ENCODE measurements at places on chromosomes 6 and 20.

GRCh38 chr6:69232911-69233448 lies 563.8 kb downstream of the LMBRD1 start:
- DNase-seq = peak; percentile 41

DNA sequence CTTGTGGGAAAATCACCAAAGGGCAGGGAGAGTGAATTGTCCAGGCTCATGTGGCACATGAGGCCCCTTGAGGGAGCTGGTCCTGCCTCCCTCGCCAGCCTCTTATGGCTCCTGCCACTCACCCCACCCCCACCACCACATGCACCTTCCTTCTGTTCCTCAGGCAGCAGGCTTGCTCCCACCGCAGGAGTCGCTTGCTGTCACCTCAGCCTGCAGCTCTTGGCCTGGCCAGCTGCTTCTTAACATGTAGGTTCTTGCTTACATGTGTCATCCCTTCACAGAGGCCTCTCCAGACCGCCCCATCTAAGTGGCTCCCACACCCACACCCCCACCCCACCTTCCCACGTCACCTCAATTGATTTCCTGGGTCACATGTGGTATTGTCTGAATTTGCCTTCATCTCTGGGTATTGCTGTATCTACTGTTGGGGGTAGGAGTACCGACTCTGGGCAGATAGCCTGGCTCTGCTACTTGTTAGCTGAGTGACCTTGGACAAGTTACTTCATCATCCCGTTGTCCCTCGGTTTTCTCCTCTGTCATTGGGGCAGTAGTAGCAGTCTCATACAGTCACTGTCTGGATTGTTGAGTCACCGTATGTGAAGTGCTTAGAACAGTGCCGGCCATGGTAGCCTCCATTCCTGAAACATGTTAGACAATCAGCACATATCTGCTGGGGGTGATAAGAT lies 41.7 kb downstream of the SLC9A8 start:
- DNase-seq = no peak

- no peak for DNase-seq
These were observed 48.2 kb upstream of the REV3L start for GRCh38 chr6:111531185-111531584.

- no peak for DNase-seq
These were observed 476 bp downstream of the SNRPC start for GRCh38 chr6:34757687-34758274.

GRCh38 chr20:10609770-10610169 lies 64.0 kb downstream of the JAG1 start:
- DNase-seq = peak; percentile 38

DNA sequence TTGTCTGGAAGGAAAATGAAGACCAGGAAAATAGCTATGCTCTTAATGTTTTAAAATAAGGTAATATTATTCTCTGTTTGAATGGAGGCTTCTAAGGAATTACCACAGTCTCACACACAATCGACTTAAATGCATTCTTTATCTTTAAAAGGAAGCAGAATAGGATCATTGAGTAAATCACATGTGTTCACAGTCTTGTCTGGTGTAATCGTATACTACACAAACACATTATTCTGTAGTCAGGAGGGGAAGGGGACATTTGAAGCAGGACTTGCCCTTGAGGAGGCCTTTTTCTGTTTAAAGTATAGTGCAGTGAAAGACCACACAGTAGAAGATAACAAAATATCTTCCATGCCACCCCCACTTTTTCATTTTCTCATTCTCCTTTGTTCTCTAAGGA lies 20.6 kb upstream of the REV3L start:
- DNase-seq = no peak

GRCh38 chr6:43806043-43806757 lies 36.2 kb downstream of the VEGFA start:
- no peak for DNase-seq

DNA sequence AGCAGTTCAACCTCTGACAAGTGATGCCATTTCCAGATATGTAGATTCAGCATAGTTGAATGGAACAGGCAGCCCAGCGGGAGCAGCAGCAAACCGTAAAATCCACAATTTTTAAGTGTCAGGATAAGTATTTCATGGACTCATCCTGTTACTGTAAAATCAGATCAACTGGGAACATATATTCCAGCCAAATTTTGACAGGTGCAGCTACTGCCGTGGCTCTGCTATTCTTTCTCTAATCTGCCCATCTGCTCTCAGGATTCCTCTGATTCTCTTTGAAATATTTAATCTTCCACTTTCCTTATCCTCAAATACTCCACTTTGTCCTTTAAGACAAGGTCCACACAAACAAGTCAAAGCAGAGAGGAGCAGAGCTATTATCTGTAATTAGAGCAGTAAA lies 245.4 kb upstream of the ASCC3 start:
- DNase-seq = no peak

DNA sequence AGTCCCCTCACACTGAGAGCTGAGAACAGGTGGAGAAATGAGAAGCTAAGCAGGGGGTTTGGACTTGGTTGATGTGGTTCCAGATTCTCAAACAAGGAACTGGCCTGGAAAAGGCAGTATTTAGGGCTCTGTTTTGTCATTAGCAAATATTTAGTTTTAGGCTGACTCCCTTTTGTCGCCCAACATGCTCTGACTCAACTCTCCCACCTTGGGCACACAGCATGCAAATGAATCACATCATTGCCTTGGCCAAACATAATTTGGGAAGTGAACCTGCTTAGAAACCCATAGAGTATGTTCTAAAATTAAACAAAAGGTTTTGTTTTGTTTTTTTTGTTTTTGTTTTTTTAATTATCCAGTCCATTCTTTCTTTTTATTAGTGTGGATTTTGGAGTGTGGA lies 9.5 kb upstream of the UQCC2 start:
- DNase-seq = no peak

GRCh38 chr20:36574366-36575135 lies 1.2 kb downstream of the TGIF2 start:
- no peak for DNase-seq

DNA sequence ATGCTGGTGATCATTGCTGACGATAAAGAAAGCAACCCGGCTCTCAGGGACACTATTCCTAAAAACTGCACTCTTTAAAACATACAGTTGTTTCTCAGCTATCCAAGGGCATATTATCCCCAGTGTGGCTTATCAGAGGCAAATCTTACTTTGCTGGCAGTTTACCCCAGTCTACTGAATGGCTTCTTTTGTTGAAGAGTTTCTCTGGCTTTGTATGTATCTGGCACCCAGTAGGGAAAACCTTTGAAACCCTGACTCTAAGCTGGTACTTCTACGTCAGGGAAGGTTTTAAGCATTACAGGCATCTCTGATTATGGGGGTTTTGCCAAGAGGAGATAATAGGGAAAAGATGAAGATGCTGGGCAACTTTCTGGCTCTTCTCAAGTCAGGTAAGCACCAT lies 637.6 kb upstream of the CHD6 start:
- DNase-seq = no peak

DNA sequence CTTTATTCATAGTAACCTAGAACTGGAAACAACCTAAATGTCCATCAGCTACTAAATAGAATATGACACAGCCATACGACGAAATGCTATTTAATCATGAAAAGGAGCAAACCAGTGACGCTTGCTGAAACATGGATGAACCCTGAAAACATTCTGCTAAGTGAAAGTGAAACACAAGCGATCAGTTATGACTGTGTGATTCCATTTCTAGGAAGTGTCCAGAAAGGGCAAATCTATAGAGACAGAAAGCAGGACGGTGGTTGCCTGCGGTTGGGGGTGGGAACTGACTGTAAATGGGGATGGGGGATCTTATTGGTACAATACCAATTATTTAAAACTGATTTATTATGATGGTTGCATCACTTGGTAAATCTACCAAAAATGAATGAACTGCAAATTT lies 126.8 kb downstream of the IPCEF1 start:
- no peak for DNase-seq

GRCh38 chr6:166402582-166403277 lies 20.0 kb upstream of the MPC1 start:
- peak; percentile 86 for DNase-seq

DNA sequence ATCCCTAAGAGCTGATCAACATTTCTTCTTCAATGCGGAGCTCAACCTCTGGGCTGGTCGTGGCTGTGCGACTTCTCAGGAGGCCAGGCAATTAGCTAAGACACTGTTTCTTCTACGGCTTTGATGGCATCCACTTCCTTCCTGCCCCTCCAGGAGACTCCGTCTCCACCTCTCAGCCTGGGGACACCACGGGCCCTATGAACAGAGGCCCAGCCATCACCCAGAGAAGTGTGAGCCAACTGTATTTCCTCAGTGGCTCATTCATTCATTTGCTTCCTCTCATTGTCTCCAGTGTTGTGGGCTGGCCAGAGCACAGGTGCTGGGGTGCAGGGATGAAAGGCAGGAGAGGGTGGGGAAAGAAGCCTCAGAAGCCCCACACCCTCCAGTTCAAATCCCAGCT lies 51.8 kb upstream of the APCDD1L start:
- DNase-seq = no peak

DNA sequence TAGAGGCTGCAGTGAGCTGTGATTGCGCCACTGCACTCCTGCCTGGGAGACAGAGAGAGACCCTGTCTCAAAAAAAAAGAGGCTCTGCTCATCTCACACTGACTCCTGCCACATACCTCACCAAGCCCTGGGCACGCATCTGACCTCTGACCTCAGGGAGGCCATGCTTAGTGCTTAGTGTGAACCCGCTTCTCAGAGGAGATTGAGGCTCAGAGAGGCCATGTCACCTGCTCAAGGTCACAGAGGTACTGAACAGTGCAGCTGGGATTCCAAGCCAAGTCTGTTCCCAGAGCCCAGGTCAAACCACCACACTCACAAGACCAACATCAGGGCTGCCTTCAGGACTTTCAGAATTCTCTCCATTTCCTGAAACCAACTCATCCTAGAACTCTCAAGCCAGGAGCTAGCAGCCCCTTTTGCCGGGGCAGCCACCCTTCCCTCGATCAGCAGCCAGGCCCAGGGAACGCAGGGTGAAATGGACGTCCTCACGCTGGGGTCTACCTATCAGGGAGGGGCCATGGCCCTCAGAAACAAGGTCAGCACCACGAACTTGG lies 2.9 kb downstream of the CABLES2 start:
- no peak for DNase-seq

- DNase-seq = no peak
These were observed 203.4 kb upstream of the RIN2 start for GRCh38 chr20:19554666-19555065.

DNA sequence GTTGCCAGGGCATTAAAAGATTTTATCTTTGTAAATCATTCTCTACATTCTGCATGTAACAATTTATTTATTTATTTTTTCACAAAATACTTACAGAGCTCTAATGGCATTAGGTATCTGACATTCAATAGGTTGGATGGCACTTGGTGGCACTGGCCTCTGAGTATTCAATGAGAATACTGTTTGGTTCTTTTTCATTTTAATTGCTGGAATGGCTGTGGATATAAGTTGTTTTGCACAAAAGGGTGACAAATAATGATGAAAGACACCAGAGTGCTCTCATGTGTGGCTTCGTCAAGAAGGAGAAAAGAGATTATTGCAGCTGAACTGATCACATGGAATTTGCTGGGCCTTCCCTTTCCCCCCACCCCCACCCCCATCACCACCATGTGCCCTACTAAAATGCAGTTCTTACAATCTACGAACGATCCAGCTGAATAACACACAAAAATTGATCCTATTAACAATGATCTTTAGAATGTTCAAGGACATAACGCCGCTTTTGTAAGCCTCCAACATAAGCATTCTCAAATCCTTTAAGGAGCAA lies 195.2 kb upstream of the POU3F2 start:
- DNase-seq = no peak

DNA sequence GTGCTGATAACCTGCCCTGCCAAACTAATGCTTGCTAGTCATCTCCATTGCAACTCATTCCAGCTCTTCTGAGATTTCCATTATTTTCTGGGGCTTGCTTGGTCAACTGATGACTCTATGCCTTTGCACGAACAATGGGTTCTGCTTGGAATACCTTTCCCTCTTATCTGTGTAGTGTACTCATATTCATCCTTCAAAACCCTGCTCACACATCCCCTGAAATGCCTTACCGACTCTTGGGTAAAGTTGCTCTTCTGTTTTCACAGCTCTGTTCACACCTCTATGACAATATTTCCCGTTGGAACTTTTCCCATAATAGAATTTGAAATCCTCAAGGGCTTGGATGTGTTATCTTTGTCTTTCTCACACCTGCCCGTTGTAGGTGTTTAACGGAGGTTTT lies 331.0 kb upstream of the SOX4 start:
- DNase-seq = no peak

- no peak for DNase-seq
These were observed 174.1 kb downstream of the NRN1 start for GRCh38 chr6:5832668-5833067.

DNA sequence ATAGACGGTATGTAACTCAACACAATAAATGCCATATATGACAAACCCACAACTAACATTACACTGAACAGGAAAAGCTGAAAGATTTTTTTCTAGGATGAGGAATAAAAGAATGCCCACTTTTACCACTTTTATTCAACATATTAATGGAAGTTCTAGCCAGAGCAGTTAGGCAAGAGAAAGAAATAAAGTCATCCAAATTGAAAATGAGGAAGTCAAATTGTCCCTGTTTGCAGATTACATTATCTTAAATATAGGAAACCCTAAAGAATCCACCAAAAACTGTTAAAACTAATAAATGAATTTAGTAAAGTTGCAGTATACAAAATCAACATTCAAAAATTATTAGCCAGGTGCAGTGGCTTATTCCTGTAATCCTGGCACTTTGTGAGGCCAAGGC lies 24.6 kb upstream of the ADGB start:
- no peak for DNase-seq

- no peak for DNase-seq
These were observed 72.0 kb downstream of the SOX4 start for GRCh38 chr6:21665392-21666200.

DNA sequence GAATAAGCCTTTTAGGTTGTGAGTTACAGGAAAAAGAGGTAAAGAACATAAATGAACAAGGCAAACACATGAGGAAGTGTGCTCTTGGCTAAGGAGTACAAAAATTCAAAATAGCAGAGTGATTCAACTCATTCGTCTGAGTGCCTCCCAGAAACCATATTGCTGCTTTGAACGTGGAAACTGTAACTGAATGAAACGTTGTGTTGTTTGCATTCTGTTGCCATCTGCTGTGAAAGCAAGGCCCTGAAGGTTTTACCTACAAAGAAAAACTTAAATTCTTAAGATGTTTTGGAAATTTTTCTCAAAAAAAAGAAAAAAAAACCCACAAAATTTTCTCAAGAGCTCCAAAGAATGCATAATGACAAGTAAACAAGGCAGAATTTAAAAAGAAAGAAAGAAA lies 375.4 kb upstream of the HS3ST5 start:
- no peak for DNase-seq

DNA sequence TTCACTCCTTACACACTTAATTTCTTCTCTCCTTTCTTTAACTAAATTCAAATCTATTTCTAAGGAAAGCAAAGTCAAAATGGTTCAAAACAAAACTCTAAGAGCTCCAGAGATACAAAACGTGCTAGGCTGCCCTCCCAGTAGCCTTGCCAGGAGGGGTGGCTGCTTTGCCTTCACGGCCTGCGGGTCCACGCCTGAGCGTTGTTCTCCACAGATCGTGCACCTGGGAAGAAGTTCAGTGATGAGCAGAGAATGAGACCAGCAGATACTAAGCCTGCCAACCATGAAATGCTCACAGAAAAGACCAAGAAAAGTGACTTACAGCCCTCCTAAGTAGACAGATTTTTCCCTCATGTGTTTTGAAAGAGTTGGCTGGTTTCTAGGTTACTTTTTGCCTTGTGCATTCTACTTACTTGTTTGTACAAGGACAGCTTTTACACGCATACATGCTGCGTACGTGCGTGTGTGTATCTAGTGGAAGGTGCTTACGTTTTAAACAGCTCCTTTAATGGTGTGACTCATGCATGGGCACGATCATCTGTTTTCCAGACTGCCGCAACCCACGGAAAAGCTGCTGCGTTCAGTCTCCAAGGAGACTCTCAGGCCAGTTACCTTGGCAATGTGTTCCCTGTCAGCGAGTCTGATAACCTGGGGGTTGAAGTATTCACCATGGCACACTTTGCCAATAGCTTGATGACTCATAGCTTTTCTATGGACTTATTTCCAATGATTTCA lies 32.4 kb upstream of the PBOV1 start:
- DNase-seq = peak; percentile 78

All from AG08395 (cell line).